ENCODE measurements at places on chromosomes 2 and 18. TPM values are rescaled to one million over a fixed set of nuclear protein-coding genes. Genes with fewer than 3 reads are reported as not detected.

Gene PRKAG3
- not detected for polyA plus RNA-seq

Gene PMS1
- 14.6 TPM for polyA plus RNA-seq

Gene ITGA4
- not detected for polyA plus RNA-seq

Gene CMPK2
- 0.04 TPM for polyA plus RNA-seq

Gene LYG1
- 2.9 TPM for polyA plus RNA-seq

Gene CTIF
- polyA plus RNA-seq, result 22.1 TPM

Gene ALK
- polyA plus RNA-seq, result not detected

Gene NDC80
- polyA plus RNA-seq, result 5.5 TPM

Gene MOCOS
- polyA plus RNA-seq, result 10.1 TPM

Gene FAM228B
- polyA plus RNA-seq, result 0.99 TPM

Gene NT5C1B
- polyA plus RNA-seq, result not detected

Gene BCL11A
- polyA plus RNA-seq, result not detected

Gene FAM110C
- 3.5 TPM for polyA plus RNA-seq

Gene BMP10
- polyA plus RNA-seq, result not detected

Gene CELF4
- not detected for polyA plus RNA-seq

Gene SOWAHC
- 21.4 TPM for polyA plus RNA-seq

Gene HNMT
- 259 TPM for polyA plus RNA-seq

Gene AQP12B
- polyA plus RNA-seq, result not detected

Gene MSH2
- 19.9 TPM for polyA plus RNA-seq

Gene SPHKAP
- polyA plus RNA-seq, result not detected

Gene HSPD1
- polyA plus RNA-seq, result 541 TPM
